ENCODE measurements at places on chromosomes 7 and 10.

- no peak overlapping the region for H3K27ac ChIP-seq
- H3K27me3 ChIP-seq, result no peaks in the 10 kb centered on the region
- no peaks in the 10 kb centered on the region for H3K4me1 ChIP-seq
- no peak for DNase-seq
- no peak overlapping the region for H3K4me3 ChIP-seq
These were observed 29.8 kb downstream of the ADAP1 start for GRCh38 chr7:924541-925231.

- no peaks in the 10 kb centered on the region for H3K27me3 ChIP-seq
- H3K4me1 ChIP-seq, result peaks cover 23% of the 10 kb centered on the region
- DNase-seq, result no peak
- no peak overlapping the region for H3K27ac ChIP-seq
These were observed 59.9 kb upstream of the IGFBP3 start for GRCh38 chr7:45980973-45981372.

- H3K4me3 ChIP-seq, result peak overlapping the region; percentile 92
- peaks cover 20% of the 10 kb centered on the region for H3K4me1 ChIP-seq
- DNase-seq, result peak; percentile 71
- H3K27ac ChIP-seq, result no peak overlapping the region
- no peaks in the 10 kb centered on the region for H3K36me3 ChIP-seq
These were observed 453 bp upstream of the GALNT17 start for GRCh38 chr7:71131256-71132126.

DNA sequence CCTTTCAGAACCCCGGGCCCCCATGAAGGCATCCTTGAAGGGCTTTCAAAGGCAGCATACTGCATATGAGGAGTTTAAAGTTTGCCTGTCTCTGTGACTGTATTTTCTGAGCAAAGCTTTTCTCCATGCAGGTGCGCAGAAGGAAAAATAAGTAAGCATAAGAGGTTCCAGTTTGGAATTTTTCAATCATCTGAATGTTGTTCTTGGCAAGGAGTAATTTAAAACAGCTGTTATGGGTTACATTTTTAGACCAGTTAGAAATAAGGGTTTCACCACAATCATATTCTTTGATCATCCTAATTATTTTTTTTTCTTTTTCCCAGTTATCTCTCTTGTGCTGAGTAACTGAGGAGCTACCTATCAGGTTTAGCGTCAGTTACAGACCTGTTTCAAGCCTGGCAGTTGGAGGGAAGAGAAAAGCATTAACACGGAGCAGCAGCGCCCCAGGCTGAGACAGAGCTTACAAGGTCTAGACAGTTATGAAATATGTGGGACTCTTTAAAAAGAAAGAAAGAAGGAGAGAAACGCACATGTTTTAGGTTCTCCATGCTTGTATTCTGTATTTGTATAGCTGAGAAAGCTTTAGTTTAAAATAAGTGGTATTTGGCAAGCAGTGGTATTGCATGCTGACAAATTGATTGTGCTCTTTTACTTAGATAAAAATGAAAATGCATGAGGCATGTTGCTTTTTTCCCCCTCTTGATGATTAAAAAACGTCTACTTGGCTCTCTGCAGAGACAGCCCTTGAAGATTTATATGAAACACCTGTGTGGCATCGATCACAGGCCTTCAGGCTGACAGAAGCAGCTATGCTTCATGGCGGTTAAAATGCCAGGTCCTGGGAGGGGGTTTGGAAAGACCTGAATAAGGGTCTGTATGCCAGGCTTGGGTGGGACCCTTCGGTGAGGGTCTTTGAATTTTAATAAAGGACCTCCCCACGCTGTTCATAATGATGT, 157.6 kb downstream of the GRK5 start:
- no peaks in the 10 kb centered on the region for H3K27me3 ChIP-seq
- H3K4me1 ChIP-seq, result peaks cover 18% of the 10 kb centered on the region
- no peak for DNase-seq
- no peak overlapping the region for H3K27ac ChIP-seq
- H3K36me3 ChIP-seq, result no peaks in the 10 kb centered on the region

GRCh38 chr7:74092964-74093471, 9.4 kb downstream of the LIMK1 start:
- H3K27ac ChIP-seq, result peak overlapping the region; percentile 24
- no peaks in the 10 kb centered on the region for H3K27me3 ChIP-seq
- no peak for DNase-seq
- peaks cover 32% of the 10 kb centered on the region for H3K4me1 ChIP-seq
- H3K36me3 ChIP-seq, result peaks cover 9% of the 10 kb centered on the region
- H3K4me3 ChIP-seq, result no peak overlapping the region

DNA sequence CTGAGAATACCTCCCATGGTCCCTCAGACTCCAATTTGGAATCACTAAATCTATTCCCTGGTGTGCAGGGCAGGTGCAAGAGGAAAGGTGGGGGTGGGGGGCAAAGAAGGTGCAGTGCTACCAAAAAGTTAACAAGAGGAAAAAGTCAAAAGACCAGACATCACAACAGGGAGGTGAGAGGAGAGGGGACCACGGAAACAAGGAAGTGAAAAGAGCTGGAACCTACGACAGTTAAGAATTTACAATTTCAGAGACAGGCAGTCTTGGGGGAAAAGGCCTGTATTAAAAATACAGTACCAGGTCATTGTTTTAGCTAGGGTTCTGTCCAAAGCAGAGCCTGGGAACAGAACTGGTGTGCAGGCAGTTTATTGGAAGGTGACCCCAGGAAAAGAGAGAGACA, 14.6 kb downstream of the ITGB1 start:
- no peaks in the 10 kb centered on the region for H3K27me3 ChIP-seq
- H3K4me3 ChIP-seq, result no peak overlapping the region
- no peak for DNase-seq
- H3K27ac ChIP-seq, result peak overlapping the region; percentile 48

DNA sequence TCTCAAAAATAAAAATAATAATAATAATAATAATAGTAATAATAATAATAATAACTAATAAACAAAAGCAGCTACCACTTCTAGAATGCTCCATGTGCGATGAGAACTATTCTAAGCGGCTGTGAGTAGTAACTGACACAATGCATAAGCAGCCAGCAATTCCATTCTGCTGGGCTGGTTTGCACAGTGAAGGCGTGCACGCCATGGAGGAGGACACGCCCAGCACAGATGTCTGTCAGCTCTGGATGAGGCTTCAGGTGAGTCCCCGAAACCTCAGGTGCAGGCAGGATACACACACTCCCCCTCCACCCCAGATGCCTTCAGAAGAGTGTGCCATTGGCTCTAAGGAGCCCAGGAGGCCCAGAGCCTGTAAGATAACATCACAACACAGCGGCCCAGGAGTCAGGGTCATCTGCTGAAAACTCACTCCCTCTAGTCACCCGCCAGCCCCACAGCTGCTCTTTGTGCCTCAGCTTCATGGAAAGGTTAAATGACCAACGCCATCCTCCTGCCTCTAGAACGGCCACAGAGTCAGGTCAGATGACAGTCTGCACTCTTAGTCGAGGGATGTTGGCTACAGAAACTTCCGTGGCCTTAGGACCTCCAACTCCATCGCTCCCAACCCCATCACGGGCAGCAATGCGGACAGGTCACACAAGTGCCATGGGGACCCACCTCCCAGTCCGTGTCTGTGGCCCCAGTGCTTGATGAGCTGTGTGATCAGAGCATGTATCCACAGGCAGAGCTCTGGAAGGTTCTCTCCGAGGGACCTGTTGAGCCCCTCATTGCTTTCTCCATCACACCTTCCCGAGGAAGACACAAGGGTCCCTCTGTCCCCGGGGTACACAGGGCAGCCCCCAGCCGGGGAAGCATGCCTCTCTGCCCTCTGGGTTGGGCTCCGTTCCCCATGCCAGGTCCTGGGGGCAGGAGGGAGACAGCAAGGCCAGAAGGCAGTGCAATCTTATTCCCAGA, 103.9 kb downstream of the CTBP2 start:
- H3K36me3 ChIP-seq, result peaks cover 11% of the 10 kb centered on the region
- no peaks in the 10 kb centered on the region for H3K27me3 ChIP-seq
- H3K4me3 ChIP-seq, result peak overlapping the region; percentile 80
- peak overlapping the region; percentile 99 for H3K27ac ChIP-seq
- H3K4me1 ChIP-seq, result peaks cover 94% of the 10 kb centered on the region

DNA sequence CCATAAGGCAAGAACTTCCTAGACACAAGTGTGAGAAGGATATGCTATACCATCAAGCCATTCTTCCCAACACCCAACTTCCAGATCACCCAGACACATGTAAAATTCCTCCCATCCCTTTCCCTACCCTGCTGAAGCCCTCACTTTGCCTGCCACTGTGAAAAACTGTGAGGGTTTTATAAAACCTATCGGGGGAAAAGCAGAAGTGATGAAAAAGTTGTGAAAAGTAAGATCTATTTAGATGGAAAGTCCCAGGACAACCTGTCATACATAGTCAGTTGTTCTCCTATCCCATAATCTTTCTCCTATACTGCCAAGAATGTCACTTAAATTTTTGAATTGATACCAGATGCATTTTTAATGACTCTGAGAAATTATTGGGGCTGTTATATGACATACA, 39.0 kb upstream of the PPP3CB start:
- DNase-seq, result no peak
- no peak overlapping the region for H3K27ac ChIP-seq
- H3K4me1 ChIP-seq, result peaks cover 17% of the 10 kb centered on the region
- H3K36me3 ChIP-seq, result peaks cover 7% of the 10 kb centered on the region

DNA sequence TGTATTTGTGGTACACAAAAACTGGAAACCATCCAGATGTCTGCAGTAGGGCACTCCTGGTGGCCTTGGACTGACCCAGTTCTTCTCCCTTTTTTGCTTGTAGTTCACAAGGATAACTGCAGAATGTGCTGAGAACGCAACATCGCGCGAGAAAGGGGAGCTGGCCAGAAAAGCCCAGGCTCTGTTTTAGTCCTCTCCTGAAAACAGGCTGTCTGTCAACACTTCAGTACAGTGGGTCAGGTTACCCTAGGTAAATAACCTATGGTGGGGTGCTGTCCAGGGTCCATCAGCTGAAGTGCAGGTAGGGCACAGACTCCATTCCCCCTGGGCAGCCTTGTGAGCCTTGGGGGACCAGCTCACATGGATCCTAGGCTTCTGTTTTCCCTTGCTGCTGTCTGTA, 495.8 kb downstream of the MDFIC start:
- no peak overlapping the region for H3K27ac ChIP-seq
- H3K4me3 ChIP-seq, result no peak overlapping the region
- no peaks in the 10 kb centered on the region for H3K4me1 ChIP-seq
- no peak for DNase-seq

DNA sequence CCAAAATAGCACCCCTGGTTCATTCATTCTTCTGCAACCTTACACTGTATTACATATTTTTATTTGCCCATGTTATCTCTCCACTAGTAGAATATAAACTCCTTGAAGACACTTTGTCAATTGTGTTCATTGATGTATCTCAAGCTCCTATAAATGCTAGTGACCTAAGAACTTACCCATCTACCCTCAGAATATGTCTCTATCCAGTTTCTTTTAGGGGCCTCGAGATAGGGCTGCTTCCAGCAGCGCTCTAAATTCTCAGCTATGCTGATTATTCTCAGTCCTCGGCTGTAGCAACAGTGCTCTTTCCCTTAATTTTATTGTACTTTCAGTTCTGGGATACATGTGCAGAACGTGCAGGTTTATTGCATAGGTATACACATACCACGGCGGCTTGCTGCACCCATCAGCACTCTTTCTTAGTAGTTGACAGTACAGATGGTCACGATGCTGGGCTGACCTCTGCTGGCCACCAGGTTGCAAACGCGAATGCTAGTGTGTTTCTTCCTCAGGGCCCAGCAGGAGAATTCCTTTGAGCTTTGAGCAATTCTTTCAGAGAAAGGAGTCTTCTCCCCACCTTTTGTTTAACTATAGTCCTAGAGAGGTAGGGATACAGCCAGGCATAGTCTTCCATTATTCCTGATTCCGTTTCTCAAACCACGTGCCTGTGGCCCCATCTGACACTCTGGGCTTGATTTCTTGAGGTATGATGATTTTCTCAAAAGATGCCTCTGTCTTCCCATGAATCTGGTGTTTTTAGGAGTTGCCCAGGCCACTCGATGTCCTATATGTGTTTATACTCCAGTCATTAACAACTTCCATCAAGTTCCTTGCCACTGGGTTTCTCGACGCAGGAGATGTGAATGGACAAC, 49.1 kb upstream of the CDC14C start:
- DNase-seq, result peak; percentile 41
- H3K27me3 ChIP-seq, result peaks cover 2% of the 10 kb centered on the region
- H3K36me3 ChIP-seq, result no peaks in the 10 kb centered on the region
- no peak overlapping the region for H3K4me3 ChIP-seq
- no peak overlapping the region for H3K27ac ChIP-seq

Measured in neural crest cell (in vitro differentiated cells).